ENCODE measurements at places on chromosomes 2 and 18.

- no peak for DNase-seq
Measured at GRCh38 chr2:218852911-218853667, 6.5 kb upstream of the WNT6 start.

DNA sequence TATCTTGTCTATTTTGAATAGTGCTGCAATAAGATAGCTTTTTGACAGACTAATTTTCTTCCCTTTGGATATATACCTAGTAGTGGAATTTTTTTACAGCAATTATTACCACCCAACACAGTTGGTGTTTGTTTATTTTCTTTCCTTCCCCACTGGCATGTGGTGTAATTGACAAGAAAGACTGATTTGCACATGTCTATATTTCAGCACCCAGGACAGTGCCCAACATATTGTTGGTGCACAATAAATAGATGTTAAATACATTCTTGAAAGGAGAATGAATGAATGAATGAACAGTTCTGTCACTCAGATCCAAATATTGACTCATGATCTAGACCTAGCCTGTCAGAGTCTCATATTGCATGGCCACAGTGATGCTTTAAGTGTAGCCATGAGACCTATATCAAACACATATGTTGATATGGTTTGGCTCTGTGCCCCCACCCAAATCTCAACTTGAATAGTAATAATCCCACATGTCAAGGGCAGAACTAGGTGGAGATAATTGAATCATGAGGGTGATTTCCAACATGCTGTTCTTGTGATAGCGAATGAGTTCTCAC lies 538.2 kb downstream of the NYAP2 start:
- DNase-seq, result no peak

DNA sequence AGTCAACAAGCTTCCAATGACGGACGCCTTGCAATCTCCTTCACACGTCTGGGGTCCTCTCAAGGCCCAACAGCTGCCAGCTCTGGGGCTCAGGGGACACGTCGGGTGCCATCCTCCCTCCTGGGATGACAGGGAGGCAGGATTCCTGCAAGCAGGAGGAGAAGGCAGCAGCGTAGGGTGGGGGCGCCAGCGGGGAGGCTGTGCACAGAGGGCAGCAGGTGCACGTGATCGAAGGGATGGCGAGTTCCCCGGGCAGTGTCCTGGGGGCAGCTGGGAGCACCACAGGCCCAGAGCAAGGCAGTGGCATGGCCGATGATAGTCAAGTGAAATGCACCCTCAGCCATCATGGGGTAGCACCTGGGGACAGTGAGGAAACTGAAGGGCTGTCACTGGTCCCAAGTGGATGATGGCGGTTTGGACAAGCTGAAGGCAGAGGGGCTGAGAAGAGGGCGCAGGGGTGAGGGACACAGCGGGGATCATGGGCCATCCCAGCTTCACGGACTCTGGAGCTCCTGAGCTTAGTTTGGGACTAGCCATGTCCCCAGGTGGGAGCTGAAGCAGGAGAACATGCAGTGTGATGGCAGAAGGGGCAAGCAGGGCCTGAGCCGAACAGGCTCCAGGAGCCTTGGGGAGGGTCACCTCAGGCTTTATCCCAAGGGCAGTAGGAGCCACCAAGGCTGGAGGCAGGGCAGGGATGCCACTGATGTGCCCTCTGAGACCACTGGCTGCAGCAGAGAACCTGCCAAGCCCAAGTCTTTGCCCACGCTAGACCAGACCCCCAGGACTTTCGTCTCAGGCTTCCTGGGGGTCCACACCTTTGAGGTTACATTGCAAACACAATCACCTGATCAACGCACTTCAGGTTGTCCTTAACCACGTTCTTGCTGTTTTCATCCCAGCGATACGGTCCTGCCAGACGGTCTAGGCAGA lies 16.3 kb upstream of the SNED1 start:
- peak; percentile 50 for DNase-seq

DNA sequence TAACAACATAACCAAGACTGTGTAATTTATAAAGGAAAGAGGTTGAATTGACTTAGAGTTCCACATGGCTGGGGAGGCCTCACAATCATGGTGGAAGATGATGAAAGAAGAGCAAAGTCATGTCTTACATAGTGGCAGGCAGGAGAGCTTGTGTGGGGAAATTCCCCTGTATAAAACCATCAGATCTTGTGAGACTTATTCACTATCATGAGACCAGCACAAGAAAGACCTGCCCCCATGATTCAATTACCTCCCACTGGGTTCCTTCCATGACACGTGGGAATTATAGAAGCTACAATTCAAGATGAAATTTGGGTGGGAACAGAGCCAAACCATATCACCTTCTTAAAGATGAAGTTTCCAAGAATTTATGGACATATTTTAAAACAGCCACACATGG lies 2.5 kb upstream of the IL36RN start:
- no peak for DNase-seq

- DNase-seq, result no peak
Measured at GRCh38 chr2:28821295-28821958, 10.8 kb downstream of the SPDYA start.

GRCh38 chr2:10091182-10091888 lies 11.1 kb upstream of the CYS1 start:
- DNase-seq, result no peak

- no peak for DNase-seq
Measured at GRCh38 chr2:143893371-143893770, 626.5 kb downstream of the ZEB2 start.

DNA sequence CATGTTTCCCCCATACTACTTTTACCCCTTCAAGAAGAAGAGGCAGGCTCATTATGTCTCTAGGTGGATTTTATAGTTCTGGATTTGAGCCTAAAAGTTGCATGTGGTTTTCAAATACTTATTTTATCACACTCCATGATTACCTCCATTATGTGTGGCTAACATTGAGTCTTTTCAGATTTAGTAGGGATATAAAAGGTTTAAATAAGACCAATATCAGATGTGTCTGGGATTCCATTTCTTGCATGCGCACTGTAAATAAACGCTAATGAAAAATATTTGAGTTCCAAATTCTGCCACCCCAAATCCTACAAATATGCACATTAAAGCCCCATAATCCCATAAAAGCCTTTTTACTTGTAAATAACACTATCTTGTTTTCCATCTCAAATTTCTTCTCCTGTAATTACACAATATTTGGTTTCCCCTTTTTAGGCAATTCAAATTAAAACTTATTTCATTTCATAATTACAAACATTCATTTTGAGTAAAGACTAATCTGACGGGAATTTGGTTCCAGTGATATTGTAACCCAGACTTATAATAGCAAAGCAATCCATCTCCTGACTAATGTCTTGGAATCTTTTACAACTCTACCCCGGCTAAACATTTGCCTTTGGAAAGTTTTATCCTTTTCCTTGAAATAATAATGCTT lies 600.0 kb downstream of the SLC4A3 start:
- DNase-seq, result no peak

- DNase-seq, result no peak
Measured at GRCh38 chr2:8922431-8922830, 81.1 kb downstream of the MBOAT2 start.

- no peak for DNase-seq
Measured at GRCh38 chr18:49487711-49488310, 777 bp upstream of the C18orf32 start.

DNA sequence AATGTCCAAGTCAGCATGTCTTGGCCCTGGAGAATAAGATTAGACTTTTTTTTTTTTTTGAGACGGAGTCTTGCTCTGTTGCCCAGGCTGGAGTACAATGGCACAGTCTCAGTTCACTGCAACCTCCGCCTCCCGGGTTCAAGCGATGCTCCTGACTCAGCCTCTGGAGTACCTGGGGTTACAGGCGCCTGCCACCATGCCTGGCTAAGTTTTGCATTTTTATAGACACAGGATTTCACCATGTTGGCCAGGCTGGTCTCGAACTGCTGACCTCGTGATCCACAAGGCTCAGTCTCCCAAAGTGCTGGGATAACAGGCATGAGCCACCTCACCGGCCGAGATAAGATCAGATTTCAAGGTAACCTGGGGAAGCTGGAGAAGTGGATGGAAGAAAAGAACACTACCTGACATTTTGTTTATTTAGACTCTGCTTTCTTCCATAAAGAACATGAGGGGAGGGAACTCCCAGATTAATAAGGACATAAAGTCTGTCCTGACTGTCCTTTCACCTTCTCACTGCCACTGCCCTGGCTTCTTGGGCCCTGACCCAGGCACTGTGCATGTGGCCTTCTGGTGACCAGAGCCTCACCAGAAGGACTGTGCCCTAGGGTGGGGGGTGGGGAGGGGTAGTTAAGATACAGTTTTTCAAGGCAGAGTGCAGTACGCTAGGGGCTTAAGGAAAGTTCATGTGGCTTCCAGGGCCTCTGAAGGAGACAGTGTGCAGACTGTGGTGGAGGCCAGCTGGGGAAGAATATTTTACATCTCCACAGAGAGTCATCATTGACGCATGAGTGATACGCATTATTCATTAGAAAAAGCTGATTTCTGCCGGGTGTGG lies 4.8 kb upstream of the IMPA2 start:
- DNase-seq, result no peak

DNA sequence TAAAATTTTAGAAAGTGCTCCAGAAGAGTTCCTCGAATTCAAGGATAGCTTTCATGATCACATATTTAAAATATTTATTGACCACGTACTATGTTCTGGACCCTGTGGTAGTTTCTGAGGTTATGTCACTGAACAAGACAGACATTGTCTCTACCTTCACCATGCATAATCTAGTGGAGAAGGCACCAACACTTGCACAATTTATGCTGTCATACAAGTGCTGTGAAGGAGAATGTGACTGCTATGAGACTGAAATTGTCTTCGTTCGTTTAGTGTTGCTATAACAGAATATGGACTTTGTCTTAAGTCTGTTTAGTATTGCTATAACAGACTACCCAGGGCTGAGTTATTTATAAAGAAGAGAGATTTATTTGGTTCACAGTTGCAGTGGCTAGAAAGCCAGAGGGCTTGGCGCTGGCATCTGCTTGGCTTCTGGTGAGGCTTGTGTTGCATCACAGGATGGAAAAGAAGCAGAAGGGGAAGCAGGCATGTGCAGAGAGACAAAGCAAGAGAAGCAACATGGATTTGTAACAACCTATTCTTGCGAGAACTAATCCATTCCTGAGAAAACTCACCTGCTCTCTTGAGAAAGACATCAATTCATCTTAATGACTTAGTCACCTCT lies 50.0 kb upstream of the RFX8 start:
- DNase-seq, result no peak

GRCh38 chr2:181305301-181306123 lies 151.7 kb upstream of the ITGA4 start:
- no peak for DNase-seq

GRCh38 chr2:89767572-89768435 lies 1076.3 kb downstream of the RPIA start:
- peak; percentile 42 for DNase-seq

DNA sequence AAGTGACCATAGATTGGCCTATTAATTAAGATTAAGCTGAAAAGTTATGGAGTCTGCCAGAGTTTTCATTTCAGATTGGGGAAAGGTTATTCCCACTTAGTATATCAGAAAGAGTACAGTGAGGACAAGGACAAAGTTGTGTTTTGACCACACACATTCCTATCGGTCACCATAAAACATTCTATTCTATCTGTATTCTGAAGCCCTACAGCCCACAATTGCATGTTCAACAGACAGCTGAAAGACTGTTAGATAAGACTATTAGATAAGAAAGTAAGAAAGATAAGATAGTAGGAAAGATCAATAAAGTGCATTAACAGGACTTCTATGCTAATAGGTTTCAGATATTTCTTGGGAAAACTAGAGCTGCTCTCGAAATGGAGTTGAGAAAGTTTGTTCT lies 26.7 kb upstream of the ACYP2 start:
- DNase-seq, result no peak

- no peak for DNase-seq
Measured at GRCh38 chr2:151241224-151241623, 20.4 kb downstream of the RBM43 start.

GRCh38 chr2:47070155-47070919 lies 84.8 kb downstream of the STPG4 start:
- DNase-seq, result no peak

DNA sequence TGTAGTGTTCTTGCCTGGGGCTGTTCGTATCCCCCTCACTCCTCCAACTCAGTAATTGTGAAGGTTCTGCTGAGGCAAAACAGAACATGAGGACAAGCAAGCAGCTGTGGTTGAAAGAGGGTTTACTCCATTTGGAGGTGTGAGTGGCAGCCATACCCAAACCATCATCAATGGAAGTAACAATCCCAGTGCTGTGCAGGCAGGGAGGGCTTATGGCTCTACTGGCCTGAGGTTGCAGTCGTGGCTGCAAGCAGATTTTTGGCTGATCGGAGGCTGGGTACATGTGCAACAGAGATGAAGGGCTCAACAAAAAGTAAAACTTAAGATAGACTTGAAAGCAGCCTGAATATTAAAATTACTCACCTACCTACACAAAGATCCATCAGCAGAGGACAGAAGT lies 13.2 kb downstream of the SRSF7 start:
- no peak for DNase-seq

DNA sequence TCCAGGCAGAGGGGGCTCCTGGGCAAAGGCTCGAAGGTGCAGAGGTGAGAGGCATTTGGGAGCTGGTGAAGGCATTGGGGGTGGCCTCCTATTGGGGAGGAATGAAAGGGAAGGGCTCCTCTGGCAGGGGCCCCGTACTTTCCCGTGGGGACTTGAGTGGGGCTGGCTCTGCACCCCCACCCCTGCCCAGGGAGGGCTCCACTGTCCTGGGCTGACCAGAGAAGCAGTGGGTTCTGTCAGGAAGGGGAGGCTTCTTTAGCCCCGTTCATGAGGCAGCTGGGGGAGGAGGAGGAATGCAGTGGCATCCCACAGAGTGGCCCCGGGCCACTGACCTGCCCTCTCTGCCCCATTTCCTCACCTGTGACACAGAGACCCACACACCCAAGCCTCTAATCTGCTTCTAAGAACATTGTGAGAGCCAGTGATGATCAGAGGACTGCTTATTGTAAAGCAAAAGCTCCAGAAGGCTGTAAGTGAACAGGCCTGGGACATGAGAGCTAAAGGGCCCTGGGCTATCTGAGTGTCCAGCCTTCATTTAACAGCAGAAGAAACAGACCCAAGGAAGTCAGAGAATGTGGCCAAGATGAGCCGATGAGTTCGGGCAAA lies 38.6 kb upstream of the GPAT2 start:
- DNase-seq, result no peak

DNA sequence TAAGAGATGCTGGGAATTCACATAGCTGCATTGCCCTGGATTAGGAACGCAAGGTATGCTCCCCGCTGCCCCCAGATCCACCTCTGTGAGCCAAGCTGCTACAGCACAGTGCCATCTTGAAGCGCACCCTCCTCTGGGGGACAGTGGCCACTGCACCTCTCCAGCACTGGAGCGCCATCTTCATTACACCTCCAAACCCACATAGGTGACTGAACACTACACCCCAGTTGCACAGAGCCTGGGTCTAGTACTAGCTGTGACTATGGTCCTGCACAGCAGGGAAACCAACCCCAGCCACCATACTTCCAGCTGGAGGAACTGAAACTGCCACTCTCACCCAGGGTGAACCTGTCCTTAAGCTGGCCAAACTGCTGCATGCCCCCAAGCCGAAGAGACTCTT lies 84.6 kb downstream of the TMEM237 start:
- DNase-seq, result no peak
